ENCODE measurements at places on chromosomes 5 and 9.

DNA sequence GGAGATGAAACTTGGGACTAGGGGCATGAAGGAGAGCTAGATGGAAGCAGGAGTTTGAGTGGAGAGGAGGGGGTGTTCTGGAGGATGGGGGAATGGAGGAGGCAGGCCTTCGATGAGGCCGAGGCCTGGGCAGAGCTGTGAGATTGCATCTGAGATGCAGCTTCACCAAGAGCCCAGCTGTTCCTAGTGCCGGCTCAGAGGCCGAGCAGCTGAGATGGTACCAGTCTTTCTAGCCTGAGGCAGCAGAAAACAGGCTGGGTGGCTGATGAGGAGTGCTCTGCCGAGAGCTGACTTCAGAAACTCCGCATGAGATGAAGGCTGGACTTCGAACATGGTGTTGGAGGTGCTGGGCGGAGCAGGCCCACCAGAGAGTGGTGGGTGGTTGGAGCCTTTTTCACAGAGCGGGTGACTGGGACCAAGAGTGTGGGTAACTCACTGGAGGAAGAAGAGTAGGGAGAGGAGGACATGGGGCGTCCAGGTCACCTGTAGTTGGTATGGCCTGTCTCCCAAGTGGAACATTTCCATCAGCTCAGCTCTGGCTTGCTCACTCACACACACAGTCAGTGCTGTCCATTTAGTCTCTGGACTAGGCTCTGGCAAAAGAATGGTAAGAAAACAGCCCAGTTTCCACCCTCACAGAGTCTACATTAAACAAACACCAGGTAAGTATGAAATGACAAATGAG is 54.7 kb downstream of the TMOD1 start:
- no peak for DNase-seq

GRCh38 chr9:70639853-70640814 is 225.7 kb upstream of the KLF9 start:
- DNase-seq: no peak

GRCh38 chr9:118992813-118993794 is 376.1 kb downstream of the BRINP1 start:
- DNase-seq: no peak

GRCh38 chr9:100718717-100719116 is 140.8 kb downstream of the CAVIN4 start:
- DNase-seq: no peak

GRCh38 chr9:122614362-122614761 is at the start of gene OR1Q1:
TSS of gene OR1Q1 (plus strand) at chr9:122614738. CDS start at chr9:122614738, 0 bp downstream.
- no peak for DNase-seq

GRCh38 chr5:71886406-71886805 is 167.3 kb downstream of the CARTPT start:
- DNase-seq: no peak

GRCh38 chr9:107407675-107408074 is 81.9 kb downstream of the KLF4 start:
- no peak for DNase-seq

- DNase-seq: no peak
Measured at GRCh38 chr5:9456435-9457042, 89.3 kb downstream of the SEMA5A start.

- DNase-seq: no peak
Measured at GRCh38 chr9:8011974-8012373, 212.4 kb upstream of the DMAC1 start.

DNA sequence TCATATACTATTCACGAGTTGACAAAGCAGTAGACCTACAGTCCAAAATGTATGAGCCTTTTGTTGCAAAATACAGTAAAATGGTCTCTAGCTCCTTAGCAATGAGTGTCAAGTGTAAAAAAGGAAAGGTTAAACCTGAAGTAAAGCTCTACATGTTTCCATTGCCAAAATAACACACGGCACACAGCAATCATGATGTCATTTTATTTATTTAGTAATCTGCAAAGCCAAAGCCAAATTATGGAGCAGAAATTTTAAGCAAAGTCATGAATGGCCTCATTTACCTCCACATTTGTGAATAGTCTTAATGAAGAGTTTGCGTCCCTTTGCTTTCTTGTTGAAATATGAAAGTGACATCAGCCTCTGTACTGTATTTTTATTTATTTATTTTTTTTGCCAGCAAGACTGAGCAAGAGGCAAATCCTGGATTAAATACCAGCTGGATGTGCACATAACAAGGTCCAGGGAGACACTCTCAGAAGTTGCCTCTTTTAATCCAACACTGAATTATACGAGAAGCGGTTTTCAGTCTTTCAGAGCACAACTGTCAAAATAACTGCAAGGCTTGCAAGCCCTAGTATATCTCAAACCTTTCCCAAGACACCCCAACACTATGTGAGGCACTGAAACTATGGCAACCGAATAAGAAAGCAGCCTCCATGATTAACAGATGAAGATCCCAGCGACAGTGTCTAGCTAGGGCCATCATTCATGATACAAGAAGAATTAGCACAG is 9.7 kb downstream of the SEMA6A start:
- DNase-seq: no peak

DNA sequence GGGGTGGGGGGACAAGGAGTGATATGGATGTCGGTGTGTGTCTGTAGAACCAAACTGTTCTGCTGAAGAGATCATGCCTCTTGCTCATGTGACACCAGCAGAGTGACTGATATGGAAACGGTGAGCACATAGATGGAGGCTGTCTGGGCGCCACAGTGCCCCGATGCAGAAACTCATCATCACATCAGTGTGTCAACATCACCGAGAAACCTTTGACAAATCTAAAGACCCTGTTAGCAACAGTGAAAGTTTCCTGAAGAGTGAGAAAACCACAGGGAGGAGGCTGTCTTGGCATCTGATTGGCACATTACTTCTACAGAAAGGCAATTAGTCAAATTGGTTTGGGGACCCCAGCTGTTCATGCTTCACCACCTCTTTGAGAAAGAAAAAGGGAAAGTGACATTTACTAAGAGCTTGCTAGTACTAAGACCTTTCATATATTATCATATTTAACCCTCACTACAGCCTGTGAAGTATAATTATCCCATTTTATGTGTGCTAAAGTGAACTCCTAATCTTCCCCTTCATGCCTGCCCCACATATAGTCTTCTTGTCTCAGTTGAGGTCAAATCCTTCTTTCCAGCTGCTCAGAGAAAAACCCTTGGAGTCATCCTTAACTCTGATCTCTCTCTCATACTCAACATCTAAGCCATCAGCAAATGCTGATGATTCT is 25.6 kb downstream of the CSF2 start:
- no peak for DNase-seq

DNA sequence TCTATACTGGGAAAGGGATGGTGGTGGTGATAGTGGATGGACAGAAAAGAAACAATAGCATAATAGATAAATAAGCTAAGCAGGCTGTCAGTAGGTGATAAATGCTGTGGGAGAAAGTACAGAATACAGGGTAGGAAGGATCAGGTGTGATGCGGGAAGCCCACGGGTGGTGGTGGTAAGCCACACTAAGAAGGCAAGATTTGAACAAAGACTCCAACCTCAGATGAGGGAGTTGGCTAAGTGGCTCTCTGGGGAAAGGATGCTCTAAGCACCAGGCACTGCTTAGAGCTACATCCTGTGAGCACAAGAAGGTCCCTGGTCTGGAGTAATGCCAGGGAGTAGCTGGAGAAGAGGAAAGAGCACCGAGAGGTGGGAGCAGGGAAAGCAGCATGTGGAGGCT is 151.6 kb upstream of the KLF9 start:
- DNase-seq: no peak

DNA sequence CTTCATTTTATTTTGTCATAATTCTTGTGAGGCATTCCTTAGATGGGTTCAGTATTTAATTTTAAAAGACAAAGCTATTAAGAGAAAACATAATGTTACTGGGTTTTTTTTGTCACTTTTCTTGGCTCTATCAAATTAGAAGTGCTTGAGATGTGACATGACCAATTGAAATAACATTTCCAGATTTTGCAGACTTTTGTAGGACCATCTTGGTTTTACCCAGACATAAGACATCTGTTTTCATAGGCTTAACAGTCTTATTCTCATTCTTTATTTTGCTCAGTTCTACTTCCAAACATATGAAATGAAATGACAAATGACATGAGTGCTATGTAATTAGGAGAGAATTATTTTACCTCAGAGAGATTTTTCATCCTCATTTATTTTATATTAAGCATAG is 19.6 kb downstream of the GPR21 start:
- no peak for DNase-seq

GRCh38 chr5:10199692-10200091 is 50.0 kb downstream of the ATPSCKMT start:
- DNase-seq: no peak

DNA sequence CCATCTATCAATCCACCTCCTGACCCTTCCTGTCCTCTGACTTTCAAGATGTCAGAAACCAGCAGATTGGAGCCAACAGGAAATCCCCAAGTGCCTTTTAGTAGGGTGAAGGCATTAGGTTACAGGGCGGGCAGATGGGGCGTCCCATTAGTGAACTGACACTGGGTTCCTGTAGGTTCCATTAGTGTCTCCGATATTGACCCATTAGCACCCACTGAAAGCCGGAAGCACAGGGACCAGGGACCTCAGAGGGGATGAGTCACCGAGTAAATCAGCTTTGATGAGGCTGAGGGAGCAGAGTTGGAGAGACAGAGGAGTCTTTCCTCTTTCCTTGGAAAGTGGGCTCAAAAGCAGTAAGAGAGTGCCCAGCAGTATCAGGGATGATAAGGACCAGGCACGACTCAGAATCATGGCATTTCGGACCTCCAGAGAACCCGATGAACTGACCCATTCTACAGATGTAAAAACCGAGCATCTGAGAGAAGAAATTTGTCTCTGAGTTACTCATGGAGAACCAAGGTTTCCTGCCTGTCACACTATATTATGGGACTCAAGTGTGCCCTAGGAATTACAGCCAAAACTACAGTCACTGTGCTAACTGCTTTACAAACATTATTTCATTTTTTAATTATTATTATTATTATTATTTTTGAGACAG is 47.2 kb upstream of the FABP6 start:
- no peak for DNase-seq

DNA sequence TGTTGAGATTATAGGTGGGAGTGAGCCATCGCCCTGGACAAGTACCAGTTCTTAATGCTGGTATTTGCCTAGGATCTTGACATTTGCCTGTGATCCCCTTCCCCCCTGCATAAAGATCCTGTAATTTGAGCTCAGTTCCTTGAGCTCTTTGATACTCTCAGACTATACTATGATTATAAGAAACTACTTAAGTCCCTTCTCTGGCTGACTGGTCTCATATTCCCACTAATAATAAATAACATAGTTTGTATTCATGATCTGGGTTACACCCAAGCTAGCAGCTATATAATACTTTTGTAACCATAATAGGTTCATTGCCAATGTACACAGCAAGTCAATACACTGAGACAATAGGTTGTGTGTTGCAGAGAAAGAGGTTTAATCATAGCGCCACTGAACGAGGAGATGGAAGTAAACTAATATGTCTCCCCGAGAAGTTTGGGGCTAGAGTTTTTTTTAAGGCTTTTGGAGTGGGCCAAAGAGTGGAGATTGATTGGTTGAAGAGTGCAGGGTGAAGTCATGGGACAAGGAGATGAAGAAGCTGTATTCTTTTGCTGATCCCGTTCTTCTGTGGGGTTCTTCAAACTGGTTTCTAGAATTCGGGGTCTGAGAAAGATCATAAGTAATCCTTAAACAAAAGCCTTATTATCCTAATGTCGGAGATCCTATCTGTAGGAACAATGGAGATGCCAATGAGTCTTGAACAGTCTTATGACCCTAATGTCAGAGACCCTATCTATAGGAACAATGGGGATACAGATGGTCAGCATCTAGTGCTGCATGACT is 20.7 kb upstream of the SHOC1 start:
- no peak for DNase-seq

DNA sequence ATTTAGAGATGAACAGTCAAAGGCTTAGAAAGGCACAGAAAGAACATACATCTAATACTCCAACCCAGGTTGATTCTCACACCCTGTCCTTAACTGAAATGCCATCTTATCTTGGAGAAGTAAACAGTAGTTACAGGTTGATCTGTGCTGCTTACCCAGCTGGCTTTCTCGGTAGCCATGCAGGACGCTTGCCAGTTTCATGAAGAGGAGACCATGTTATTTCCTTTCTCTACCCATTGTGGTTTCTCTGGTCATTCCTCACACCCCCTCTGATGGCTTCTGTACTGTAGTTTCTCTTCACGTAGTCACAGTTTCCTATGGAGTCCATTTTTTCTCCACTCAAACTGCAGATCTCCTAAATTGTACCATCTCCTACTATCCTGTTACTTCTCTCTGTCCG is 206.0 kb downstream of the SGCD start:
- DNase-seq: no peak

- no peak for DNase-seq
Measured at GRCh38 chr9:21559402-21560280, 77.5 kb upstream of the IFNE start.

- DNase-seq: no peak
Measured at GRCh38 chr9:83422527-83422926, 115.7 kb downstream of the FRMD3 start.

GRCh38 chr5:6360323-6361072 is 17.8 kb downstream of the MED10 start:
- no peak for DNase-seq

DNA sequence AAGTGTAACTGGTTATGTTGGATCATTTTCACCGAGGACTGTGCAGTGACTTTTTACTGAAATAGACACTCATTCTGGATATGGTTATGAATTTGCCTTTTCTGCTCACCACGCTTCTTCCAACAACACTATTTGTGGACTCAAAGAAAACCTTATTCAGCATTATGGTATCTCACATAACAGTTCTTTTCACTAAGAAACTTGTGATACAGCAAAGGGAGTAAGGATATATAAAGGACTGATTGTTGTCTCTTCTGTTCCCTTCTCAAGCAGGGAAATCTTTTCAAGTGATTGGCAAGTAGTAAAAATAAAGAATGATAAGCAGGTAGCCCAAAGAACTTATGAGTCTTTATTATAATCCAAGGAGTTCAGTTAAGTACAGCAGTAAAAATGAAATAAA is 131.5 kb upstream of the SV2C start:
- DNase-seq: no peak

DNA sequence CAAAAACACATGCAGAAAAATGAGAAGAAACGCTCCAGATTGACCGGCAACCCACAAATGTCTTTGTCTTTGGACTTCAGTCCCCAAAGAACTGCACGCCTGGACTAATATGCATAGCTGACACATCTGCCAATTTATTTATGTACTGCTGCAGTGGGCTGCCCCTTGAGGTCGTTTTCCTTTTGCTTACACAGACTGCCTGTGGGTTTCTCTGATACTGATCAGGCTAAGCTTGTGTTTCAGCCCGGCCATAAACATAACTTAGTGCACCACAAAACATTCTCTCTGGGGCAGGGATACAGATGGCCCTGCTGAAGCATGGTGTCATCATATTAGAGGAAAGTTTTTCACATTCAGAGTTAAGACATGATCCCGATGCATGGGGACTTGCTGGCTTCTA is 75.4 kb downstream of the NUDT12 start:
- DNase-seq: no peak

- DNase-seq: no peak
Measured at GRCh38 chr5:68122439-68123328, 92.9 kb upstream of the PIK3R1 start.

GRCh38 chr5:79901631-79902030 is 89.4 kb downstream of the MTX3 start:
- DNase-seq: no peak
